H4 (cell line): ENCODE measurements at places on chromosomes 5 and 9. TPM values are rescaled to one million over a fixed set of nuclear protein-coding genes. Genes with fewer than 3 reads are reported as not detected.

TLR4 gene
- 6.7 and 7.5 TPM in 2 replicates for total RNA-seq

DMRT2 gene
- 0.08 and 0.77 TPM in 2 replicates for total RNA-seq

MARVELD2 gene
- 0.08 and 0.12 TPM in 2 replicates for total RNA-seq

DNA sequence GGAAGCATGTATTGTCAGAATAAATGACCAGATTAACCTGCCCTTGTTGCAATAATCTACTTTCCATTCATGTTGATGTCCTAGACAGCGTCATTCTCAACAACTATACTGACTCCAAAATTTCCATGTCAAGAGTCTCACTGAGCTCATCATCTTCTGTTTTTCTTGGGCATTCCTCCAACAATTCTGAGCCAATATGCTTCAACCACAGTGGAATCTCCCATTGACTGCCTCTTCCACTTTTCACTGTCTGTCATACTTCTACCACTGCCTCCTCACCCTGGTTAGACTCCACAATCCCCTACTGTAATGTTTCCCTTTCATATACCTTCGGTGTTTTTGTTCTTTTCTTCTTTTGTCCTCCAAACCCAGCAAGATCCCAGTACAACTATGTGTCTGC is 162.8 kb downstream of the TLE1 start:
- DNase-seq = no peak

GRCh38 chr5:39423331-39423751 is 1.4 kb downstream of the DAB2 start:
- no peak for DNase-seq

GRCh38 chr5:77304388-77304787 is 93.9 kb downstream of the PDE8B start:
- no peak for DNase-seq

GRCh38 chr5:152477536-152477935 is 72.5 kb upstream of the NMUR2 start:
- DNase-seq = no peak

DNA sequence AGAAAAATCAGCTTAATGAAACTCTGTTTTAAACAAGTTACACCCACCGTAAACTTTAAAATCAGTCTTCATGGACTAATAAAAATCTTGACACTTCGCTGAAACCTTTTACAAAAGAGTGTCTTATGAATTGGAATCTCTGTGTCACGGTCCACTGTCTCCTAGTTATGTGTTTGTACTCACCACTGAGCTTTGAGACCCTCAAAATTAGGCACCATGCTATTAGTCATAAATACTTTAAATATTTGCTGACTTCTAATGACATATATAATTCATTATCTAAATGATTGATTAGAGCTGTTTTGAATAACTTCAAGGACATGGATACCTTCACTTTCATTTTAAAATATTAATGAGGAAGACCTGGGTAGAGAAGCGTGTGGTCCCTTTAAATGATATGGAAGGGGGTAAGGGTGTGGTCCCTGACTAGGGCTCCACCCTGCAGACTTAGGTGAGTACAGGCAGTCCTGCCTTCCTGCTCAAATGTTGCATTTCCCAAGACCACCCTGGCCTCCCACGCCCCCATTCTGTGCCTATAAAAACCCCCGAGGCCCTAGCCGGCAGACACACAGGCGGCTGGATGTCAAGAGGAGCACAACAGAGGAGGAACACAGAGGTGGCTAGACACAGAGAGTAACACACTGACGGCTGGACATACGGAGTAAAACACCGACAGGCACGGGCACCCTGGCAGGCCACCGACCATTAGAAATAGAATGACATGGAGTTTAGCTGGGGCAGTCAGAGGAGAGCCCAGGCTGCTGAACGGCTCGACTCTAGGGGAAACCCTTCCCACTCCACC is 179.0 kb upstream of the CDH9 start:
- DNase-seq = no peak

- peak; percentile 46 for DNase-seq
These were observed 19.4 kb upstream of the C5orf63 start for GRCh38 chr5:127092690-127093089.

- DNase-seq = no peak
These were observed 4.6 kb upstream of the SERINC5 start for GRCh38 chr5:80260461-80260860.
